ENCODE measurements at places on chromosomes 4 and X. TPM values are rescaled to one million over a fixed set of nuclear protein-coding genes. Genes with fewer than 3 reads are reported as not detected.

Gene PRDM5
- total RNA-seq, result 0.51 TPM

Gene GAGE12F
- total RNA-seq, result not detected

Gene SLC9B1
- 3.1 TPM for total RNA-seq

Gene SULT1B1
- total RNA-seq, result 10.6 TPM

Gene GYPB
- total RNA-seq, result not detected

Gene RASSF6
- 0.29 TPM for total RNA-seq

Gene FANCB
- total RNA-seq, result 3.2 TPM

Gene BANK1
- 3.5 TPM for total RNA-seq

Gene TAF7L
- total RNA-seq, result not detected

Gene CSAG2
- total RNA-seq, result not detected

Gene GRIA3
- not detected for total RNA-seq

Gene UCP1
- not detected for total RNA-seq

Gene NAA11
- total RNA-seq, result not detected

DNA sequence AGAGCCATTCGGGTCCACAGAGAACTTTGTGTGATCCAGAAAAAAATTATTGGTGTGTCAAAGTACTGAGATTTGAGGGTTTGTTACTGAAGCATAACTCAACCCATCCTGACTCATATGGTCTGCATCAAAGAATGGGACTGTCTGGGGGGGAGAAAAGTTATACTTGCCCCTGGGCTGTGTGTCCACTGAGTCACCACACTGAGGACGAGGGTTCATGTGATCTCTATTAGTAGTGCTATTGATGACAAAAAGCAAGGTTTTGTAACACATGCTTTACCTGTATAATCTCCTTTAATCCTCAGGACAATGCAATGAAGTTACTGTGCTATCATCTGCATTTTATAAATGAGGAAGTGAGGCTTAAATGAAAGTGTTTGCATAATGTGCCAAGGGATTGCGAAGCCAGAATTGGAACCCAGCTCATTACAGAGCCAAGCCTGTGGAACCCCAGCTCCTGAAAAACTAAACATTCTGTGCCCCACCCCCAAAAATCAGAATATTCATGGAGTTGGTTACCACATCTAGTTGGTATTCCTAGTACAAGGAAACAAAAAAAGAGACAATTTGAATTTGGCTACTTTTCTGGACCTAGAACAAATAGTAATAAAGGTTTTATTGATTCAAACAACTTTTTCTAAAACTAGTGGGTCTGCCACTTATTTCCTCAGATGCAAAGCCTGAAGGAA, 31.2 kb downstream of the CCDC149 start:
- H3K27ac ChIP-seq, result no peak overlapping the region
- H3K36me3 ChIP-seq, result no peaks in the 10 kb centered on the region
- DNase-seq, result no peak
- H3K4me3 ChIP-seq, result no peak overlapping the region
- H3K4me1 ChIP-seq, result no peaks in the 10 kb centered on the region

DNA sequence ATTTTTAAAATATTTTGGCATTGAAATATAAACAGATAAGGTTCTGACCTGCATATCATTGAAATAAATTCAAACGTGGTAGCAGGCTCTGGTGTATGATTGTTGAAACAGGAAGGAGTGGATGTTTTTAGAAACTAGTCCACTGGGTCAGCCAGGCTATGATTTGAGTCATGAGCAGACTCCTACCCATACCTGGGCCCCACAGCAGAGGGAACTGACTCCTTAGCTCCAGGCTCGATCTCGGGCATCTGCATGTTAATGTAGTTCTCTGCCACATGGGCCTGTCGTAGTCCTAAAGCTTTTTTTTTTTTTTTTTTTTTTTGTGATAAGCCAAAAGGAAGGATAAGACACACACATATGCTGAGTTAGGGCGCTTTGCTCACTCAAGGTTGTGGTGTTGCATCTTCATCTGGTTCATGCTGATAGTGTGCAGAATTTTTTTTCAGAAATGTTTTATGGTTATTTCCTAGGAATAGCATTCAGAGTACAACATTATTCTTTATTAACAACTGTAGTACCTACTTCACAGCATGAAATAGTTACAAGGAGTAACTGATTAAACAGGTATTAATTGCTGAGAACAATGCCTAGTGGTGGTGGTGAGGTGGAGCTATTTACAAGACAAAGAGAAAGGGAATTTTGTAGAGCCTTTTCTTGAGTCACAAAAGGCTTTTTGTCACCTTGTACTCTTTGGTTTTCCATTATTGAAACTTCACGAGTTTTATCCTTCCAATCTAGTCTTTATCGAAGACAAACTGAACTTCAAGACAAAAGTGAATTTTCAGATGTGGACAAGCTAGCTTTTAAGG, 27.3 kb downstream of the OFD1 start:
- no peak overlapping the region for H3K4me3 ChIP-seq
- H3K4me1 ChIP-seq, result no peaks in the 10 kb centered on the region
- DNase-seq, result no peak
- no peak overlapping the region for H3K27ac ChIP-seq
- no peaks in the 10 kb centered on the region for H3K27me3 ChIP-seq

GRCh38 chr4:84952004-84952403, 14.5 kb downstream of the WDFY3 start:
- no peak for DNase-seq
- H3K36me3 ChIP-seq, result no peaks in the 10 kb centered on the region
- H3K4me3 ChIP-seq, result no peak overlapping the region
- no peaks in the 10 kb centered on the region for H3K4me1 ChIP-seq

DNA sequence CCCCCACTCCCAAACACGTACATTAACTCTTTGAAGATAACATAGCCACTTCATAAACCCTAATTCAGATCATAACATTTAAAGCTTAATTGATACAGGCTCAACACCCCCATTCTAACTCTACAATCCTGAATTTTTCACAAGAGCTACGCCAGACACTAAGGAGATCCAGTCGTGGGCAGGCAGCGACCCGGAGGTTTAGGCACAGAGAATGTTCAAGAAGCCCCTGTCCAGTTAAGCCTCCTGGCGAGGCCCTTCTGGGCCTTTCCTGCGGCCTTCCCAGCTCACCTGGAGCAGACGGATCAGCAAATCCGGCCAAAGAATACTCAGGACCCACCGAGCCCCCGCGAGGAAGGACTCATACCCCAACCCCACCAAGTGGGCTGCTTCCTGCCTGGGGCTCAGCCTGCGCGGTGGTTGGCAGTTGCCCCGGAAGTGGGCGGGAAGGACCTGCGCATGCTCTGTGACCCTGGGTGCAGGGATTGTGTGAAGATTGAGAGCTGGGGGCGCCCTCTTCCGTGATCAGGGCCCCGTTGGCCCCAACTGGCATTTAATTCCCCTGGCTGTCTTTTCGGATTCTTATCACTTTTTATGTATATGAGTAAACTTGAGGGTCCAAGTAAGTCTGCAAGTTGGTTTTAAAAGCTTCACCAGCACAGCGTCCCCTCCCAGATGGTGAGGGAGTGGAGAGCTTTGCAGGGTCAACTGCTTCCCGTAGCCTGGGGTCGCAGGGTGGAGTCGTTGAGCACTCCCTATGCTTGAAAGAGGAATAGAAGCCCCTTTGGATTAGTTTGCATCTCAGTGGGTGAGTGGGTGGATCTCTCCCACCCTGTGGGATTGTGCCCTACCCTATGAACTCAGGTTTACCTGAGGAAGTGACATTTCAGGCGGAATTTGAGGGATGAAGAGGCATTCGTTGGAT, at the start of gene TRIM61:
Gene TRIM61, minus strand, starts transcription at position 415 of the 922 bp plus-strand sequence. CDS start 7,655 bp downstream, outside the sequence.
- H3K4me1 ChIP-seq, result peaks cover 14% of the 10 kb centered on the region
- DNase-seq, result peak; percentile 56
- peak within 1 kb of the TSS; percentile 4 for H3K27ac ChIP-seq
- H3K27me3 ChIP-seq, result no peaks in the 10 kb centered on the region
- H3K36me3 ChIP-seq, result no peaks in the 10 kb centered on the region

- no peaks in the 10 kb centered on the region for H3K36me3 ChIP-seq
- H3K27me3 ChIP-seq, result no peaks in the 10 kb centered on the region
- no peaks in the 10 kb centered on the region for H3K4me1 ChIP-seq
- peak; percentile 6 for DNase-seq
- H3K27ac ChIP-seq, result no peak overlapping the region
Observed at GRCh38 chrX:24241822-24242648, 71.8 kb downstream of the SUPT20HL2 start.

- no peak for DNase-seq
- no peak overlapping the region for H3K4me3 ChIP-seq
- no peak overlapping the region for H3K27ac ChIP-seq
- no peaks in the 10 kb centered on the region for H3K4me1 ChIP-seq
- no peaks in the 10 kb centered on the region for H3K36me3 ChIP-seq
Observed at GRCh38 chr4:3476341-3476747, 13.2 kb downstream of the DOK7 start.

DNA sequence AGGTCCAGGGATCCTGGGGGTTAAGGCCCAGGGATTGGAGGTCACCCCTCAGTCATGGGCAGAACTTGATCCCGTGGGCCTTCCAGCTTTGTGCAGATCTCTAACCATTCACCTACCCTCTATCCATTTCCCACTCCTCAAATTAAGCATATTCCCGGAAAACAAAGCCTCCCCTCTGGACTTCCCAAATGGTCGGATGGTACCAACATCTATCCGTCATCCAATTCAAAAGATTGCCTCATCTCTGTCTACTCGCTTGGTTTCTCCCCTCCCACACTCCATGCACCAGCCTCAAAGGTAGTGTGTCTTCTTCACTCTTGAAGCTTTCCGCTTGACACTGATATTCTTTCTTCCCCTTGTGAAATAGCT, 473 bp upstream of the BCLAF3 start:
- peak overlapping the region; percentile 74 for H3K27ac ChIP-seq
- no peak for DNase-seq
- H3K4me1 ChIP-seq, result peaks cover 9% of the 10 kb centered on the region
- H3K4me3 ChIP-seq, result peak overlapping the region; percentile 19
- H3K27me3 ChIP-seq, result no peaks in the 10 kb centered on the region

- DNase-seq, result no peak
- H3K27ac ChIP-seq, result no peak overlapping the region
- H3K36me3 ChIP-seq, result no peaks in the 10 kb centered on the region
- H3K4me3 ChIP-seq, result no peak overlapping the region
Observed at GRCh38 chrX:50952406-50952805, 41.9 kb downstream of the BMP15 start.

- H3K4me1 ChIP-seq, result no peaks in the 10 kb centered on the region
- DNase-seq, result no peak
- no peaks in the 10 kb centered on the region for H3K27me3 ChIP-seq
Observed at GRCh38 chrX:7704205-7704604, 138.8 kb upstream of the VCX start.

GRCh38 chrX:4547213-4547836, 833.9 kb upstream of the PRKX start:
- no peak overlapping the region for H3K4me3 ChIP-seq
- no peak overlapping the region for H3K27ac ChIP-seq
- no peaks in the 10 kb centered on the region for H3K36me3 ChIP-seq
- no peaks in the 10 kb centered on the region for H3K4me1 ChIP-seq
- DNase-seq, result peak; percentile 1
- no peaks in the 10 kb centered on the region for H3K27me3 ChIP-seq

GRCh38 chr4:128986908-128987307, 106.4 kb downstream of the SCLT1 start:
- no peaks in the 10 kb centered on the region for H3K36me3 ChIP-seq
- DNase-seq, result no peak
- H3K27me3 ChIP-seq, result no peaks in the 10 kb centered on the region
- H3K4me1 ChIP-seq, result no peaks in the 10 kb centered on the region
- no peak overlapping the region for H3K4me3 ChIP-seq

GRCh38 chrX:41394293-41394692, 52.9 kb upstream of the NYX start:
- H3K27me3 ChIP-seq, result no peaks in the 10 kb centered on the region
- H3K4me1 ChIP-seq, result no peaks in the 10 kb centered on the region
- H3K27ac ChIP-seq, result no peak overlapping the region
- H3K4me3 ChIP-seq, result no peak overlapping the region

DNA sequence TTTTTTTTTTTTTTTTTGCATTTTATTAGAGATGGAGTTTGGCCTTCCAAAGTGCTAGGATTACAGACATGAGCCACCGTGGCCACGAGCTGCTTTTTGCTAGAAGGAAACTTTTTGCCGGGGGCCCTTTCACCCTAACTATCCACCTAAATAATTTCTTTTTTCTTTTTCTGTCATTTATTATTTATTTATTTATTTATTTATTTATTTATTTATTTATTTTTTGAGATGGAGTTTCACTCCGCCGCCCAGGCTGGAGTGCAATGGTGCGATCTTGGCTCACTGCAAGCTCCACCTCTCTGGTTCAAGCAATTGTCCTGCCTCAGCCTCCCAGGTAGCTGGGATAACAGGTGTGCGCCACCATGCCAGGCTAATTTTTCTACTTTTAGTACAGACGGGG, 303.9 kb downstream of the ASMT start:
- DNase-seq, result no peak
- H3K27ac ChIP-seq, result no peak overlapping the region
- H3K27me3 ChIP-seq, result peaks cover 12% of the 10 kb centered on the region
- H3K36me3 ChIP-seq, result no peaks in the 10 kb centered on the region

GRCh38 chrX:21932292-21933002, 8.1 kb upstream of the SMS start:
- H3K4me1 ChIP-seq, result no peaks in the 10 kb centered on the region
- no peak overlapping the region for H3K4me3 ChIP-seq
- DNase-seq, result no peak
- no peaks in the 10 kb centered on the region for H3K36me3 ChIP-seq
- no peak overlapping the region for H3K27ac ChIP-seq

- H3K4me3 ChIP-seq, result no peak overlapping the region
- peaks cover 2% of the 10 kb centered on the region for H3K4me1 ChIP-seq
- DNase-seq, result no peak
- H3K27me3 ChIP-seq, result peaks cover 8% of the 10 kb centered on the region
Observed at GRCh38 chr4:74152836-74153235, 5.1 kb upstream of the MTHFD2L start.

- no peak overlapping the region for H3K4me3 ChIP-seq
- no peaks in the 10 kb centered on the region for H3K27me3 ChIP-seq
- no peak for DNase-seq
Observed at GRCh38 chrX:108699368-108699767, 37.0 kb downstream of the IRS4 start.

DNA sequence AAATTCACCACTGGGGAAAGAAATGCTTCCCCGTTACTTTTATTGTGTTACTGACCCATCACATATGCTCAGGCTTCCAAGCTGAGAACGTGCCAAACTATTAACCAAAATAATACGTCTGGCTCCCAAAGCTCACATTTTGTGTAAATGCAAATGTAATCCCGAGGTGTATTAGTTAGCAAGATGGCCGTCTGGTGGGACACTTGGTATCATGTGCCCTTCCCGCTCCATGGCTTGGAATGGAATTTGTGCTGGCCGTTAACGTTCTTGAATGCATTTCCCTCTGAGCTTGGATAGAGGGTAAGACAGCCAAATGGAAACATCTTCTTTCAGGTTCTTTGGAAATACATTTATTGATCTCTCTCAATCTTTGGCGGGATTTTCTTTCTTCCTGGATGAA, 105.0 kb downstream of the MFAP3L start:
- DNase-seq, result no peak
- no peaks in the 10 kb centered on the region for H3K27me3 ChIP-seq
- H3K36me3 ChIP-seq, result no peaks in the 10 kb centered on the region
- H3K4me1 ChIP-seq, result no peaks in the 10 kb centered on the region
- no peak overlapping the region for H3K27ac ChIP-seq
- no peak overlapping the region for H3K4me3 ChIP-seq

GRCh38 chr4:99885063-99885664, 9.1 kb downstream of the LAMTOR3 start:
- H3K36me3 ChIP-seq, result no peaks in the 10 kb centered on the region
- DNase-seq, result no peak
- H3K4me3 ChIP-seq, result no peak overlapping the region
- no peaks in the 10 kb centered on the region for H3K4me1 ChIP-seq
- H3K27ac ChIP-seq, result no peak overlapping the region

Data from T-cell (primary cell).